ENCODE measurements at places on chromosomes 2 and 18.

DNA sequence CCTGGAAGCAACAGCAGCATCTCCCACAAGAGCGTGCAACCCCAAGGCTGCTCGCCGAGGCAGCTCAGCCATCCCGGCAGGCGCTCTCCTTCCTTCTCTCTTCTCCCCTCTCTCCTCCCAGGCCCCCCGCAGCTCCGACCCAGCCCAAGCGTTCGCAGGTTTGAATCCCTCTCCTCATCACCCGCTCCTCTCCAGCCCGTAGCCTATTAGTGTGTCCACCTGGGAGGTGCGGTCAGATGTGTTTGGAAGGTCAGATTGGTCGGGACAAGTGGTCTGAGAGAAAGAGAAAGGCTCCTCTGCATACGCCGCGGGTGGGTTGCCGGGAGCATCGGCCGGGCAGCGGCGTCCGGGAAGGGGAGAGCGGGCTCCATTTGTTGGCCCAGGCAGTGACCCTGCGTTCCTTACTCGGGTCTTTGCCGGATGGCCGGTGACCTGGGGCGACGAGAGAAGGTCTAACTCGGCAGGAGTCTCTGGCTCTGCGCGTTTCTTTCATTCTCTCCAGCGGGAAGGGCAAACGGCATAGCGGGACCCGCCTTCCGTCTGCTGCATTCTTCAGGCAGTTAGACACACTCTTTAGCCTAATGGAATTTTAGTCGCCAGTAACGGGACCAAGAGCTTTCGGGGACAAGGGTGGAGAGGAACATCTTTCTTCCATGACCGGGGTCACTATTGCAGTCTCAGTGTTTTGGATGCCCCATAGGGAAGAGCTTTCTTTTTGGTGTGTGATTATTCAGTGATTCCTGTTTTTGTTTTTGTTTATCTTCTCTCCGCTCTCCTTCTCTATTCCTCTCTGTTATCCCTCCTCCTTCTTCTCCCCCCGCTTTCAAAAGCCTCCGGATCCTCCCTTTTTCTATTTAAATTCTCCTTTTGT lies 1.1 kb upstream of the TMEFF2 start:
- peak; percentile 16 for DNase-seq

DNA sequence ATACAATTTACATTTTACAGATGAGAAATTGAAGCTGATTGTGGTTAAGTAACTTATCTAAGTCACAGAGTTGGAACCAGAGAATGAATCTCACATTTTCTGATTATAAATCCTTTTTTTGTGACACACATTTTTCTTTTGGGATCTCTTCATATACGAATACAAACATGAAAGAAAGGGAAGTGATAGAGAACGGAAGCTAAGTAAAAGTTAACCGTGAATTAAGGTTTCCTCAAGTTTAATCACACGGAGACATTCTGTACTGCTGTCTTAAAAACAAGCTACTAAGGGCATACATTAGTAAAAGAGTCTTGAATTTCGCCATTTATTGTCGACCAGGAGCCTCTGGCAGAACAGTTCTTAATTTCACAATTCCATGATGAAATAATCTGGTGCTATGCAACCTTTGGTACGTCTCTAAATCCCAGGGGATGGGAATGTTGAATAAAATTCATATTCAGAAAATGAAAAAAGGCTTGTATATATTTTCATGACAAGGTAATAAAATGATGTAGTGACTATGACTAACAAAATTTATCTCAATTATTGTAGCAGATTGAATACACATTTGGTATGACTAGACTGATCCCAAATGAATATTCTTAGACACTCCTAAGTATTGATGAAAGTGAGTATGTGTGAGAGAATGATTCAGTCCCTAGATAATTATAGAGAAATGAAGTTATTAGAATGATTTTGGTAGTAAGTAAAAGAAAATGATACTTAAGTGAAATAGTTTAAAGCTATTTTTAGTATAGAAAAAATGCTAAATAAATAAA lies 40.3 kb upstream of the ZSWIM2 start:
- no peak for DNase-seq

DNA sequence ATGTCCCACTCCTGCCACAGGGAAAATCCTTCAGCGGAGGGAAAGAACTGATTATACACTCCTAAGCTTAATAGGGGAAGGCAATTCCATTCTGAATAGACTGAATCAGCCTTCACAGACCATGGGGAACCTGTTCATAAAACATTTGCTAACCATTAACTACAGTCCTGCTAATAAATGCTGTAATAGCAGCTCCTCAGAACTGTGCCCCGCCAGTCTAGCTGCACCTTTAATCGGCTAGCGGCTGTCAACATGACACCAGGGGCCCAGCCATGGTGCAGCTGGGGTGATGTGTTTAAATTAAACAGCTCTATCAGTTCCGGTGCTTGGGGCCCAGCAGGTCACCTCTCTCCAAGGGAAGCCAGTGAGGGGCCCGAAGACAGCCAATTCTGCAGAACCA lies 77.8 kb downstream of the GALNT14 start:
- DNase-seq, result no peak

- no peak for DNase-seq
Observed at GRCh38 chr2:109052922-109053321, 63.9 kb upstream of the EDAR start.

DNA sequence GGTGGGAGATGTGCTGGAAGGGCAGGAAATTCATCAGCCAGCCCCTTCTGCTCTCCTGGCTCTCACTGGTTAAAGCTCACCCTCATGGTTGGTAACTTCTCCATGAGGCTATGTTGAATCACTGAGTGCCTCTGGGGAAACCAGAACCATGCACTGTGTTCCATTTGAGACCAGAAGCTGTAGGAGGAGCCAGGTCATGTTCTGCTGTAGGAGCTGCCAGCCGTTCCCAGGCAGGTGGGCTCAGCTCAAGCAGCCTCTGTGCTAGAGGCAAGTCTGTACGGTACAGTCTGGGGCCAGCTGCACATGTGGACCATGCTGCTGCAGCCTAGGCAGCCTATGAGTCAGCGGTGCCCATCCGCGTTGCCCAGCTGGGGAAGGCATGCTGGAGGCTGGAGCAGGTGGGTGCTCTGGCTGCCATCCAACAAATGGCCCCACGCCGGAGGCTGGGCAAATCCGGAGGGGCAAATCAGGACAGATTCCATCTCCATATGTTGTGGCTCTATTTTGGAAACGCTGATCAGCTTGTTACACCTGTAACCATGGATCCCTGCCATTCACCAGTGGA lies 22.0 kb upstream of the KCNF1 start:
- DNase-seq, result peak; percentile 32

GRCh38 chr2:58271826-58272225 lies 30.7 kb upstream of the FANCL start:
- no peak for DNase-seq

GRCh38 chr2:151972241-151973012 lies 126.4 kb downstream of the CACNB4 start:
- DNase-seq, result no peak

DNA sequence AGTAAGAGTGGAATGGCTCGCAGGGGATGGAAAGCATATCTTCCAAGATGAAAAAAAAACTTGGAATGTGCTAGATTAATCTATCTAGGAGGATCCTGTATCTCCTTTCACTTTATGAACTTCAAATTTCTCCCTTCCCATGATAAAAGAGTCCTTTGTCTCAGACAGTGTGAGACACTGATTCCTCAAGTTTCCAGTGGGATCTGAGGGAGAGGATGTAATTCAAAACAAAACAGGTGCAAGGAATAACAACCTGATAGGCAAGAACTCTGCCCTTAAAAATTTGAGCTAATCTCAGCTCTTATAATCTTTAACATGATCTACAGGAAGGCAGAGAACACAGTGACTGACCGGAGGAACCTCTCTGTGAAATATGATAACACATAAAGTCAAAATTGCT lies 162.0 kb upstream of the ZFP36L2 start:
- no peak for DNase-seq

DNA sequence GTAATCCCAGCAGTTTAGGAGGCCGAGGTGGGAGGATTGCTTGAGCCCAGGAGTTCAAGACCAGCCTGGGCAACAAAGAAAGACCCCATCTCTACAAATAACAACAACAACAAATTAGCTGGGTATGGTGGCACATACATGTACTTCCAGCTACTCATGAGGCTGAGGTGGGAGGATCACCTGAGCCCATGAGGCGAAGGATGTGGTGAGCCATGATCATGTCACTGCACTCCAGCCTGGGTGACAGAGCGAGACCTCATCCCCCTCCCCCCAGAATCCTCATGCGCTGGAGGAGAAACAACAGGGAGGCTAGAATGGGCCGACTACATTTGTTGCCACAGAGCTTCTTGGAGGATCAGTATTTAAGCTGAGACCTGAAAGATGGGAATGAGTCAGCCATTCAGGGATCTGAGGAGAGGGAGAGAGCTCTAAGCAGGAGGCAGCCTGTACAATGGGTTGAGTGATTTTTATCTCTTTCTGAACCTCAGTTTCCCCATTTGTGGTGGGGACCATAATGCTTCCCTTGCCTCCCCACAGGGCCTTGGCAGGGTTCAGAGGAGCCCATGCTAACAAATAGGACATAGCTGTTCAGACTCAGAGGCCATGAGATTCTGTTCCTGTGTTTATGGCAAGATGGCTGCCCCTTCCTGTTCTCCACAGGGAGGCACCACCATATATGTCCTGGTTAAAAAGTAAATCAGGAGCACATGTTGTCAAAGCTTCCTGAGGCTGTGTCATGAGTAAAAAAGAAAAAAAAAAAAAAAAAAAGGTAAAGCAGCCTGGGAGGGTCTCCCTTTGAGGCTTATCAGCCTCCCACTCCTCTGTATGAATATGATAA lies 131.4 kb upstream of the HAAO start:
- no peak for DNase-seq

- peak; percentile 29 for DNase-seq
Observed at GRCh38 chr2:36356298-36356989, 866 bp downstream of the CRIM1 start.

- no peak for DNase-seq
Observed at GRCh38 chr2:230660294-230661060, 52.2 kb upstream of the CAB39 start.

- DNase-seq, result no peak
Observed at GRCh38 chr2:63851691-63852311, 10.1 kb downstream of the UGP2 start.

DNA sequence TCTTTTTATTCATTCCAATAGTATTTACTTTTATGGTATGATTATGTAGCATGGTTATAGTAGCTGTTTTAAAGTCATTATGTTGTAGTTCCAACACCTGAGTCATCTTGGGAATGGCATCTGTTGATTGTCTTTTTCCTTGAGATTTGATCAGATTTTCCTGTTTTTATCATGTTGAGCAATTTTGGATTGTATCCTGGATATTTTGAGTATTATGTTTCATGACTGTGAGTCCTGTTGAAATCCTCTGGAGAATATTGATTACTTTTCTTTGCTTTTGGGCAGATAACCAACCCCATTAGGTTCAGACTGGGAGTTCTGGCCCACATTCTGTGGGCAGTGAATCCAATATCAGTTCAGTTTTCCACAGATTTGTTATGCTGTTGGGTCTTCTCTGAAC lies 163.2 kb upstream of the SPRED2 start:
- DNase-seq, result no peak

DNA sequence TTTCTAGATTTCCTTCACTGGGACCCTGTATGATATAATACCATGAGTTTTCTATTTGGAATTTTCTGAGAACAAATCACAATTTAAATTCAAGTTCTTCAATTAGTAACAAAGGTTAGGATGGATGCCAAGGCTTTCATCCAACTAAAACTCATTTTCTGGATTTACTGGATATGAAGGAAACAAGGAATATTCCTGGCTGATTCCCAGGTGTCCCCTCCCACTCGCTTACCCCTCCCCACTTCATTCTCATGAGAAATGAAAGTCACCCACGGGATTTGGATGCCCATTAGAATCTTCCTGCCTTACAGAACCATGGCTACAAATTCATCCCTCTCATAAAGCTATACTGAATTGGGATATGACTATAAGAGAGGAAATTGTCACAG lies 40.0 kb downstream of the RNU4ATAC start:
- no peak for DNase-seq

DNA sequence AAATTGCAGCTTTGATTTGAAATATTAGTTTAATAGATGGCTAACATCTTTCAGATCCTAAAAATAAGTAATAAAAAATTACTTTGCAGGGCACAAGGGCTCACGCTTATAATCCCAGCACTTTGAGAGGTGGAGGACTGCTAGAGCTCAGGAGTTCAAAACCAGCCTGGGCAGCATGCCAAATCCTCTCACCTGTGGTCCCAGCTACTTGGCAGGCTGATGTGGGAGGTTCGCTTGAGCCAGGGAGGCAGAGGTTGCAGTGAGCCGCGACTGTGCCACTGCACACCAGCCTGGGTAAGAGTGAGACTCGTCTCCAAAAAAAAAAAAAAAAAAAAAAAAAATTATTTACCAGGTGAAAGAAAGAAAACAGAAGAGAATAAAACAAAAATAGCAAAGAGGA lies 449.8 kb downstream of the NRXN1 start:
- peak; percentile 64 for DNase-seq

GRCh38 chr2:195513119-195513518 lies 143.9 kb upstream of the SLC39A10 start:
- DNase-seq, result no peak

DNA sequence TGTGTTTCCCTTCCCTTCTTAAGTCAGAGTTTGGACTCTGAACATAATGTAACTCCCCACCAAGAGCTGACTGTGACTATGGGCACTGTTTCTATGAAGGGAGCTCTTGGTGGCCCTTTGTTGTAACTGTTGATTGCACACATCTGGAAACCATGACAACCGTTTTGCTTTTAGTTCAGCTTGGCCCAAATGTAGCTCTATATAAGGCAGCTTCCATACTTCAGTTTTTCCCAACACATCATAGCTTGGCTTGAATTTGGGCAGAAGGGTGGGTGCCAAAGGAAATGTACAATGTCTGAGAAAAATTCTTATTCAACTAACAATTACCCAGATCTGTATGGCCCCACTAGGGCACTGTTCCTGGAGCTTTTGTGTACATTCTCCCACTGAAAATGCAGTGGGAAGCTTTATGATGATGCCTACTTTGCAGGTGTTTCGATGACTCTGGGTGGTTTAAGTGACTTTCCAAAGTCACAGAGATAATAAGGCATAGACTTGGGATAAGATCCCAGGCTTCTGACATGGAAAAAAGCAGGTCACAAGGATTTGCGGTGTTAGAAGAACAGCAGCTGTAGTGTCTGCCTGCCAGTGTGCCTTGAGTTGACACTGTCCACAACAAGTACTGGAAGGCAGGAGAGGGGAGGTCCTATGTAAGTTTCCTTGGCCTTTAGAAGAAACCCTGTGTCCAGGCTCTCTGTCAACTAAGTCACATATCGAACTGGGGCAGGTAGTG lies 2.4 kb upstream of the CETN1 start:
- DNase-seq, result no peak

DNA sequence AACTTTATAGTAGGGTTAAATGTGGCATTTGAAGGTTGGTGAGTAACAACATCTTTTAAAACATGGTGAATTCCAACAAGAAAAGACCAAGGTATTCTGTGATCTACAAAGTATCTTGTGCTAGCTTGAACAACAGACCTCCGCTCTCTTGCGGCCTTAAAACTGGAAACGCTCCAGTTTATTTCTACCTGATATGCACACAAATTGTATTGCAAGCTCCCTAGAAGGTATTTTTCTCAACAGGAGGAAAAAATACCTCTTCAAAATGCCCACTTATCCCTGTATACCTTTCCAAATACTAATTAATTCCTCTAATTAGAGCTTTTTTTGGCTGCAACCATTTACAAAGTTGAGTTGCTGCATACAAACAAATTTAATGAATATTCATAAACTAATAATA lies 69.5 kb downstream of the KCNH7 start:
- DNase-seq, result no peak

GRCh38 chr2:216635701-216636550 lies 2.7 kb downstream of the IGFBP2 start:
- DNase-seq, result no peak
